ENCODE measurements at places on chromosomes 3 and 15.

GRCh38 chr3:148332509-148332908 lies 365.2 kb upstream of the AGTR1 start:
- no peak for DNase-seq

DNA sequence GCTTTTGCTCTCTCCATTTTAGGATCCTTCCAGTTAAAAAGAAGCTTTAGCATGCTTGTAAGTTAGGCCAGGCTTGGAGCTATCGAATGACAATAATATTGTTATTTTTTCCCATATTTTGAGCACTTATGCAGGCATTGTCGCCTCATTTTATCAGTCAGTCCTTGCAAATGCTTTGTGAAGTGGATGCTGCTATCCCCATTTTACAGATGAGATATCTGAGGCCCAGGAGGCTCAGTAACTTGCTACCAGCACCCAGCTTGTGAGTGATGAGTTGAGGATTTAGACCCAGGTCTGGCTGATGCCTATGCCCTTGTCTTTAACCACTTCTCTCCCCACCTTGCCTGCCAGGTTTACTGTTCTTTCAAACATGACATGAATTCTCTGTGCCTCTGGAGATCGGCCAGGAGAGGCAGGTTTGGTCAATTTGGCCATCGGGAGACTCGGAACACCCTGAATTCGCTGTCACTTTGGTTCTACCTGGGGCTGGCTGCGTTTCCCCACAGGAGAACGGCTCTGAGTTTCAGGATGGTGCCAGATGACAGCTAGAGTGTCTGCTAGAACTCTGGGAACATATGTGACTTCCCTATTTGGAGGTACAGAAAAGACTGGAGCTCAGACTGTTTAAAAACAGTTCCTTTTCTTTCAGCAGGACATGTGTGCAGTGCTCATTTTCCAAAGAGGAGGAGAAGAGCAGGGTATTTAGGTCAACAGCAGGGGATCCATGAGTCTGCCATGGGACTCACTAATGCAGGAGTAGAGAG lies 25.5 kb upstream of the ZNF710 start:
- no peak for DNase-seq

- no peak for DNase-seq
These were observed 24.5 kb upstream of the PLA2G4D start for GRCh38 chr15:42118650-42119445.

DNA sequence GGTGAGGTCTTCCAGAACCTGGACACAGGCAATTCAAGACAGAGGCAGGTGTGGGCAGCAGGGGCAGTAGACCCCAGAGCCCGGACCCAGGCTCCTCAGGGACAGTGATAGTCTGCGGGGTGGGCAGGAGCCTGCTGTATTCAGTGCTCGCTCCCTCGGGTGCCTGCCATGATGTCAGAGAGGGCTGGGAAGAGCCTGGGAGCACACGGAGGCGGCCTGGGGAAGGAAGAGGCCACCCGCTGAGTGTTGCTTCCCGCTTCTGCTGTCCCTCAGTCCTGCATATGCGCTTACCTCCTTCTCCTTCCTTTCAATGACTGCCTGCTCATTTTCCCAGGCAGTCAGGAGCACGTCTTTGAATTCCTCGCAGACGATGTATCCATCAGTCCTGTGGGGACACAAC lies 22.8 kb downstream of the TMEM43 start:
- DNase-seq = no peak

GRCh38 chr15:32659340-32660155 lies 18.0 kb downstream of the SCG5 start:
- DNase-seq = no peak

DNA sequence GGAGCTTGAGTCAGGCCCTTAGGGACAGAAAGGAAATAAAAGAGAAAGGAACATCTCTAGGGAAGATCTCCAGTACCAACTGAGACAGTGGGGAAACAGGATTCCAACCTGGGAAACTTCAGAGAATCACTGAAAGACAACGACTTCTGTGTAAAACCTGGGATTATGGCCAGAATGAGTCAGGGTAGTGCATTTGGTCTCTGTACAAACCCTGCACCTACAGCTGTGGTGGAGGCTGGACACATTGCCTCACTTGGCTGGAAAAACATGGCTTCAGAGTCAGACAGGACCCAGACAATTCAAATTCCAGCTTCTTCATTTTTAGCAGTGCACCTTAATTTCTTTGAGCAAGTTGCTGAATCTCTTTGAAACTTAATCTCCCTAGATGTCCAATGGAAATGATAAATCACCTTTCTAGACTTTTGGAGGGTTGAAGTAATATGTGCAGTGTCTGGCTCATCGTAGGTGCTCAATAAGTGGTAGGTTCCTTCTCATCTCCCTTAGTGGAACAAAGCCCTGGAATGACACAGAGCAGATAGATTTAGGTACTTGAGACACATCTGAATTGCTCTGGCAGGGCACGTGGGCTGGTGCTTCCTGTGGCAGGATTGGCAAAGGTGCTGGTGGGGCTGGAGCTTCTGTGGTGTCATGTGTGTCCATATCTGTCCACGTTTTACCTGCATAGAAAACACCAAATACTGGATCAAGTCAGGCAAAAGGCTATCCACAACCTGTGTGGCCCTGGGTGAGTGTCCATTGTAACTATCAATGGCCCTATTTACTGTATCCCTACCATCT lies 6.1 kb upstream of the CLSTN2 start:
- DNase-seq = no peak

GRCh38 chr3:197736010-197736490 lies 654 bp downstream of the RUBCN start:
- DNase-seq = peak; percentile 25

DNA sequence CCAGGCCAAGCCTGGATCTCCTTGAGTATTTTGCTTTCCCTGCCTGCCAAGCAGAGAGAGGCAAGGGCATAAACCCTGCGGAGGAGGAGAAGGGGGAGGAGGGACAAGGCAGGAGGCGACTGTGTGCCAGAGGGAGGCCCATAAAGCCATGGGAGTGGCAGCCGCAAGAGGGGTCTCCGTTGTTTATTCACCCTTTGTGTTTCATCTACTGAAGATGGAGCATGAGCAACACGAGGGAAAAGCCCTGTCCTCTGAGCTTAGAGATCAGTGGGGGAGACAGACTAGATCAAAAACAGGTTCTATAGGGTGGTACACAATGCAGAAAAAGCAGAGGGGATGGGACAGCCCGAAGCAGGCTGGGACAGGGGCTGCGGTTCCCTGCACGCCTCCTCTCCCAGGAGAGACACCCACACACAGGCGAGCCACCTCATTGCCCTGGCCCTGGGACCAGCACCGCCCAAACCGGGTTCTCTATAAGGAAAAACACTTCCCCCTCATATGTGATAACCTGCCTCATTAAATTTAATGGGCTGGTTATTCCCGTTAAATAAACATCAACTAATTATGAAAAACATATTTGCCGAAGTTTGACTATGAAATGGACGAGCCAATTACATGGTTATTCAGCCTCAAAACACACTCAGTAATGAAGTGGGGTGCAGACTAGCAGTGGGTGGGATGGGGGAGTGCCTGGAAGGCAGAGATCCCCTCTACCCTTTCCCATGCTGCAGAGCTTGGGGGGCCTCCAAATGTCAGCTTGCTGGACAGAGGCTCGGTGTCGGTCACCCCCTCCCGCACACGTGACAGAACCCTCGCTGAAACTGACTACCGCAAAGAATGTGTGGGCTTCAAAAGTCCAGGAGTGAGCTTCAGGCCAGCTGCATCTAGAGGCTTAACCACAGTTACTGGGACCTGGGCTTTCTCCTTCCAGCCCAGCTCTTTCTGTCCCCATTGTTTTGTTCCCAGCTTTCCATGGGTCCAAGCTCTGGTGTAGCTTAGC lies 14.2 kb upstream of the PLXNA1 start:
- DNase-seq = no peak

DNA sequence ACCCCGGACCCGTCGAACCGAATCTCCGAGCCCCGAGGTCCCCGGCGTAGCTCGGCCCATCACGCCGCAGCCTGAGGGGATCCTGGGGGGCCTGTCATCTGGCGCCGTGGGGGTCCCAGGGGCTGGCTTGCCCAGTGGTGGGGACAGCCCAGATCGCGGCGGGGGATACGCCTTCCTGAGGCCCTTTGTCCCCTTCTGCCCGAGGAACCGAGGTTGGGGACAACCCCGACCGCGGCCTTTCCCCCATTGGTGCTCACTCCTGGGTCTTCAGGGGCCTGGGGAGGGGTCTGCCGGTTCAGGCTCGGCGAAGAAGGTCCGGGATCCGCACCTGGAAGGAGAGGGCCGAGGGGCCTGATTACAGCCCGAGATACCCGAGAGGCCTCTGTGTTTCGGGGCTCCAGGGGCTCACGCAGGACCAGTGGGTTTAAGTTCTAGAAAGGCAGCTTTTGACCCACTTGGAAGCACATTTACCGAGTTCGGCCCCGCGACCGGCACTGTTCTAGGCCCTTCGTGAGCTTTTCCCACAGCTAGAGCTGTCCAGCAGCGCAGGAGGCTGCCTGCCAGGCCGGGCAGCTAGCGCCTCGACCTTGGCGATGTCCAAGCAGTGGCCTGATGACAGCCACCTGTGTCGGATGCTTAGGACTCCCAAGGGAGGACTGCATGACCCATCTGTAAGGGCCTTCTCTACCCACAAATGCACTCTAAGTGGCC lies 504 bp downstream of the ABHD2 start:
- no peak for DNase-seq

DNA sequence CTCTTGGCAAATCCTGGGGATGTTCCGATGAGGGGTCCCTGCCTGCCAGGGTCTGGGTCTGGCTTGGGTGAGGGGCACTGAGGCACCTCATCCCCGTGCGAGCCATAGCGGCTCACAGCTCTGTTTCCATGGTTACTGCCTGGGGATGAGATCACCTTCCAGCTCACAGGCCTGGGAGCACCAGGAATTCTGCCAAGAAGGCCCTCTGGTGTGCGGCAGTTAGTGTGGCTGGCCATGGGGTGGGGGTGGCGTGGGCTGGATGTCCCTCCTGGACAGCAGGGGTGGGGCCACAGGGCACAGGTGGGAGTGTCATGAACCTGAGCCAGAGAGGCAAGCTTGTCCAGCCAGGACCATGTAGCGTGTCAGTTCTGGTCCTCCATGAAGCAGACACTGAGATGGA lies 22.1 kb upstream of the PRR23E start:
- no peak for DNase-seq

- no peak for DNase-seq
These were observed 102.5 kb upstream of the ROBO1 start for GRCh38 chr3:79870313-79870620.

GRCh38 chr3:185927501-185928200 lies 10.2 kb downstream of the TRA2B start:
- DNase-seq = no peak

DNA sequence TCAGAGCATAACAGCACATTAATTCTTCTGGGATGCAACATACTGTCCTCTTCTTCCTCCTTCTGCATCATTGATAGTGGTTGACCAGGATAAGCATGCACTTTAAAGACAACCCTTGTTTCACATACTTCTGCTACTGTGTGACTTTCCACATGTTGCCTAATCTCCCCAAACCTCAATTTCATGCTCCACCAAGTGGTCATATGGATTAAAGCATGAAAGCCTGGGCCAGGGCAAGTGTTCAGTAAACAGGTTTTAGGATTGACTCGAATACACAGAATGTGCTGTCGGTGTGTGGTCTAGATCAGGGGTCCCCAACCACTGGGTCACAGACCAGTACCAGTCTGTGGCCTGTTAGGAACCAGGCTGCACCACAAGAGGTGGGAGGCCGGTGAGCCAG lies 22.5 kb upstream of the BFSP2 start:
- no peak for DNase-seq

GRCh38 chr3:126990890-126991289 lies 8.0 kb downstream of the PLXNA1 start:
- no peak for DNase-seq

- DNase-seq = no peak
These were observed 231.3 kb downstream of the PLCL2 start for GRCh38 chr3:17116007-17116600.

All from stimulated activated CD8-positive, alpha-beta memory T cell treated with anti-CD3 and anti-CD28 coated beads, Interleukin-2, amount 100 ng/mL, for 1 hour (primary cell).